Left lobe of liver (tissue), 2 donors: ENCODE measurements at places on chromosomes 1 and 21. TPM values are rescaled to one million over a fixed set of nuclear protein-coding genes. Genes with fewer than 3 reads are reported as not detected.

TACSTD2 gene
- 2.2 TPM for total RNA-seq

DNA sequence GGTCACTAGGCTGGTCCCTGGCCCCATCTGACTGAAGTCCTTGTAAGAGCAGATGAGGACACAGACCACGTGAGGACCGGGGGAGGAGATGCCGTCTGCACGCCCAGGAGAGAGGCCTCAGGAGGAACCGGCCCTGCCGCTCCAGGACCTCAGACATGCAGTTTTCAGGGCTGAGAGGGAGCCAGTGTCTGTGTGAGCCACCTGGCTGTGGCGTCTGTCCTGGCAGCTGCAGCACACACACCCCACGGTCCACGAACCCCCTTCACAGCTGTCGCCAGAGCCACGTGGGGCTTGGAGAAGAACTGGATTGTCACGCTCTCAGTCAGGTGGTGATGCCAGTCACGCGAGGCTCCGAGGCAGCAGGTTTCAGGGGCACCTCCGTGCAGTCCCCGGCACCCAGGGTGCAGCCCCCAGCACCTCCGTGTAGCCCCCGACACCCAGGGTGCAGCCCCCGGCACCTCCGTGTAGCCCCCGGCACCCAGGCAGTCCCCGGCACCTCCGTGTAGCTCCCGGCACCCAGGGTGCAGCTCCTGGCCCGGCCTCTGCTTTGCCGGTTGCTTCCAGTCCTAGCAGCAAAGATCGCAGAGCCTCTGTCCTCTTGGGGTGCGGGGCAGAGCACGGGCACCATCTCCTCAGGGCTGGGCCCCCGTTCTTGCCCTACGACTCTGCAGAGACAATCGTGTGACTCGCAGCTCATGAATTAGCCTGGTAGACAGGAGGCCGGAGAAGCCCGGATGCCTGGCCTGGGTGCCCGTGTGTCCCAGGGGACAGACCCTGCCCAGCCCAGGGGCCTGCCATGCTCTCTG, 19.0 kb upstream of the SUMO3 start:
- DNase-seq: no peak

GRCh38 chr1:162029157-162029556, 5.5 kb upstream of the OLFML2B start:
- no peak for DNase-seq

- no peak for DNase-seq
These were observed 1.0 kb downstream of the ANKRD65 start for GRCh38 chr1:1419813-1420653.

DNA sequence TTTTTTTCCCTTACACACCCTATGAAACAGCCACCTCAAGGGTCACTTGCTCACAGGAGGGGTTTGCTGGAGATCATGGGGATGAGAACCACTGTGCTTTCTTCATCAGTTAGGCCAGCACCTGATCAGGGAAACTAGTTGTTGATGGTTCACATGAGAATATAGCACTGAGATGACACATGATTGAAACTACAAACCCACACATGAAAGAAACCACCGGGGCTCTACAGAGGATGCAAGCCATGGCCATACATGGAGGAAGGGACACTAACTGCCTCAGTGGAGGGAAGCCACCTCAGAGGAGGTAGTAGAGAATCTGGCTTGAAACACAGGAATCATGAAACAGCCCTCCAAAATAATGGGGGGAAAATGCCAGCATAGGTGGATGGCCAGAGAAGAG, 63.2 kb downstream of the PRKAB2 start:
- DNase-seq: no peak

FMN2 gene
- total RNA-seq: not detected

DNA sequence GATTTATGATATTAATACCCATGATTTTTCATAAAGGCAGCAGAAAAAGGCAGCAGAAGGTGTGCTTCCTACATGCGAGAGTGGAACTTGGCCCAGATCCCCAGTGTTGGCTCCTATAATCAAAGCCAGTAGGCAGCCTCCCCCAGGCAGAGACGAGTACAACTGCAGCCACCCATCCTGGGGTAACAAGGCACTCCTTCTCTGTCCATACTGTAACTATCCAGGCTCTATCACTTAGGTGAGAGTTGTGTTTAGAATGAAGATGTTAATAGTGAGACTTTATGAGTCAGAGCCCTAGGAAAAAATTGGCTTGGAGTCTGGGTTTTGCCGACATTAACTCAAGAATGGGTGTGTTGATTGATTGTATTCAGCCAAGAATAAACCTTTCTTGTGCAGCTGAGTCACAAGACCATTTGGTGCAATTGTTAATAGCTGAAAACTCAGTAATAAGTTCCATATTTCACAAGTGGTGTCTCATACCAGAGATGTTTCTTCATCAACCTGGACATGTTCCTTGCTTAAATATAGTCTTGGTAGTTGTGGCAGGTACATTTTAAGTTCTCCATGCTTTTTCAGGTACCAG, 322.3 kb downstream of the DUSP10 start:
- DNase-seq: no peak

DNA sequence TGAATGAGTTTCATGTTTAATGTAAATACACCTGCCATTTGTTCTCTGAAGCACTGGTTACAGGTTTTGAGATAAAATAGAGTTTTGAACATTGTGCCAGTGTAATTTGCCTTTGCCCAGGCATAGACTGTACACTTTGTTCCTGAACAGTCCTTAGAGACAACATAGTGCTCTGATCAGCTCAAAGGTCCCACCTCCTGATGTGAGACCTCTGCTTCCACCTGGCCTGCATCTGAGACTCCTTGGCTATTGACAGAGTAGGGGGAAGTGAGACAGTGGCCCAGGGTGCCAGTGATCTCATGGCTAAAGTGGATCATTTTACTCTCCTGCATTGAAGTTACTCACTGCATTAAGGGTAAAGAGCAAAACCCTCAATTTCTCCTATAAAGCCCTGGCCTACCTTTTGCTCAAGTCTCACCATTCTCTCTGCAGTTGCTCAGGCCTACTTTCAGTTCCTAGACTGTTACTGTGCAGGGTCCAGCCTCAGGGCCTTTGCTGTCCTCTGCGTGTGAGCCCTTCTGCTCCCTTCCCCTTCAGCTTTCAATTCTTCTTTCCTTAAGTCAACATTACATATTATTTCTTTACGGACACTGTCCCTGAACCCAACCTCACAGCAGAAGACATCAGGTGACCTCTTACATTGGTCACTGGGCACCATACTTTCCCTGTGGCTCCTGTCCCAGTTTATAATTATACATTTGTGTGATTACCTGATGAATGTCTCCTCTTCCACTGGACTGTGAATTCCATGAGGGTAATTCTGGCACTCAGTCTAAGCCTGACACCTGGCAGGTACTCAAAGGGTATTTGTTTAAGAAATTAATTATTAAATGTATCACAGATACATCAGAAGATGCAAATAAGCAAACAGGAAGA, 142.9 kb downstream of the ROR1 start:
- DNase-seq: no peak

MCOLN2 gene
- 0.33 TPM for total RNA-seq

DNA sequence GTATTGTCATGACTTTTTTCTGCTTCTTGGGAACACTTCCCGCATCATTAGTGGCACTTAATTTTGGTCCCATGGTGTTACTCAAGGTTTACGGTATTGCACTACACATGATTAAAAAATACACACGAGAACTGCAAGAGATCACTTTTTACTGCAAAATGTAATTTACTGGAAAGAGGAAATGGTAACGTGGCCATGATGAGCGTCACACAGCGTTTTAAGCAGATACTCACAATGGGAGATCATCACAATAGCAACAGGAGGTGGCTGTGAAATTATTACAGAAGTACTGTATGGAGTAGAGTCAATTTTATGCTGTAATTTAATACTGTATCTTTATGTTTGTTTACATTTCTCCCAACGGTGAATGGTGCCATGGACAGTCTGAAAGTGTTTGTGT, 1510.3 kb downstream of the AMY1C start:
- DNase-seq: no peak

GRCh38 chr1:238660849-238661248, 725.5 kb upstream of the CHRM3 start:
- DNase-seq: no peak

DNA sequence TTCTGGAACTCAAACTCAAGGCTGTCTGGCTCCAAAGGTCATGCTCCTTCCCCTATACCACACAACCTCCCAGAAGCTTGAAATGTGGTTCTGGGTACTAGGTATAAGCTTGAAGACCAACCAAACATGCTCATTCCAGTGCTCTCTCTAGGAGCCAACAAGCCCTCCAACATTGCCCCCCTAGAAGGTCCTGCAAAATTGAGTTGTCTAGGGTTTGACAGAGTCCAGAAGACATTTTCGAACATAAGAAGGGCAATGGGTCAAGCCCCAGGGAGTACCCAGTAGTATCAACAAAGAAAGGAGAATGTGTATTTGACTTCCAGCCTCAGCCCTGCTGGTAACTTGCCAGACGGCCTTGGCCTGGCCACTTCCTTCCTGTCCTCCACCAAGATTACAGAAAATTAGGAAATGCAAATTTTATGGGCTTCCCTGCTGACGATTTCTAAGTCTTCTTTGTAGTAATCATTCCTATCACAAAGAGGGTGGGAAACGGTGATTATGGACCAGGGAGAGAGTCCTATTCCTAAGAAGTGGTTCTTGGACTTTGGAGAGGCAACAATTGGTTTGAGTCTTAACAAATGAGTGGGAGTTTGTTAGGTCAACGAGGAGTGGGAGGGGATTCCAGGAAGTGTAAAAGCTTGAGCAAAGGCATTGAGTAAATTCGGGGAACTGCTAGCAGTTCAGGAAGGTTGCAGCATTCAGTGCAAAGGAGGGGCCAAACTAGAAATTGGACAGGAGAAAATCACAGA, 18.7 kb upstream of the SLAMF1 start:
- DNase-seq: no peak

OR2T6 gene
- total RNA-seq: not detected

GRCh38 chr21:40386294-40386911, 460.6 kb downstream of the DSCAM start:
- DNase-seq: peak; percentile 61

PM20D1 gene
- total RNA-seq: 0.13 TPM

DNA sequence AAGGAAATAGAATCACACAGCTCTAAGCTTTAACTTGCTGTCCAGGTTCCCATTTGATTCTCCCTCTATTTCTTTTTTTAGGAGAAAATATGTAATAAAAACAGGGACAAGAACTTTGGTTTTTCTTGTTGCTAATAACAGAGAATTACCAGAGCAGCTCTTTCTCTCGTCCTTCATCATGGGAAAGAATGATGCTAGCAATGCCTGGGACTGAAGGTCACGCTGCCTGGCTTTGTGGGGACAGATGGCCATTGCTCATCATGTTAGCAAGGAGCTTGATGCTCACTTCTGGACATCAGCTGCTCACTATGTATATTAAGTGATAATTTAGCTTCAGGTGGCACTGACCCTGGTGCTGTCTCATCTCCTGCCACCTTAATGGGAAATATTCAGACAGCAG, 77.3 kb upstream of the AKT3 start:
- DNase-seq: no peak

DNA sequence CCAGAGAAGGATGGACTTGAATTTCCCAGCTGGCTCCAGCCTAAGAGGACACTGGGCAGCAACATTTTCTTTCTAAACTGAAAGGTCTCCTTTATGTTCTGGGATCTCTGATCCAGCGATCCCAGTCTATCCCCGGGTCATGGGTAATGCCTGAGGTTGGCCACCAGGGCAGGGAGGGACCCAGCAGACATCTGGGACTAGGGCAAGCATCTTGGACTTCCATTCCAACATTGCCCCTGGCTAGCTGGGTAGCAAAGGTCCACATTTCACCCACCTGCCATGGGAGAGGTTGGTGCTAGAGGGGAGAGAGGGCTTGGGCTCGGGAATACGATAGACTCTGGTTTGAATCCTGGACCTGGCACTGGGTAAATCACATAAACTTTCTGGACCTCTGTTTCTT, 84.6 kb downstream of the LRRN2 start:
- no peak for DNase-seq

GRCh38 chr1:100530880-100531487, 7.0 kb upstream of the GPR88 start:
- no peak for DNase-seq

DNA sequence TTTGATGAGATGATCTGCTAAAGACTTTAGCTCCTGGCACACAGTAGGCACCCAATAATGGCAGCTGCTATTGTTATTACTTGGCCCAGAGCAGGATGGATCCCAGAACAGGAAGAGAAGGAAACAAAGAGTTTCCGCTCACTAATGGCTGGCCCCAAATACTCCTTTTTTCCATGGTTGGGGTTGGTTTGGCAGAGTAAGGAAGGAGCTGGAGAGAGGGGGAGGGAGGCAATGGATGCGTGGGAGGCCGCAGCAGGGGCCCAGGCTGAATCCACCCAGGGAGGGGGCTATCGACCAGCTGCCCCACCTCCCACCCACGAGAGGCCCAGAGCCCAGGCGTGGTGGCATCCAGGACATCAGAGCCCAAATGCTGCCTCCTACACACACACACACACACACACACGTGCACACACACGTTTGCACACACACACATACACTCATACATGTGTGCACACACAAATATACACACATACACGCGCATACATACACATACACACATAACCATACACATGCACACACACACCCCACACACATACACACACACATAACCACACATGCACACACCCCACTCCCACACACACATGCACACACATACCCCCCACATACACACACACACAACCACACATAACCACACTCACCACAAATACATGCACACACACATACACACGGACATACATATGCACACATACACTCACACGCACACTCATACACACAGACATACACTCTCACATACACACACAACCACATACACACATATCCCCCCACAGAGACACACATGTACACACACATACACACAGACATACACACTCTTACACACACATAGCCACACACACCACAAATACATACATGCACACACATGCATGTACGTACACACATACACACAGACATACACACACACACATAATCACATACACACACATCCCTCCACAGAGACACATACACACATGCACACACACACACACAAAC, 25.2 kb downstream of the C1QB start:
- DNase-seq: no peak

- DNase-seq: no peak
These were observed 26.4 kb downstream of the C4BPA start for GRCh38 chr1:207130252-207131036.

GJA4 gene
- 12.5 TPM for total RNA-seq

RAB13 gene
- 46.3 TPM for total RNA-seq

C1orf74 gene
- 1.3 TPM for total RNA-seq

ANXA9 gene
- 9.3 TPM for total RNA-seq

GRCh38 chr1:183370399-183371058, 47.7 kb downstream of the NMNAT2 start:
- no peak for DNase-seq

GRCh38 chr1:159011751-159012150, 2.0 kb downstream of the IFI16 start:
- DNase-seq: no peak

GRCh38 chr1:74674278-74675048, 871 bp upstream of the ERICH3 start:
- DNase-seq: no peak

LRRIQ3 gene
- total RNA-seq: 0.30 TPM

- DNase-seq: peak; percentile 44
These were observed 3.2 kb downstream of the RAP1GAP start for GRCh38 chr1:21665711-21666575.

TCHHL1 gene
- total RNA-seq: not detected

CD247 gene
- 0.65 TPM for total RNA-seq

KIF26B gene
- 0.35 TPM for total RNA-seq

ARMH1 gene
- 14.7 TPM for total RNA-seq

ALX3 gene
- total RNA-seq: not detected
